ENCODE measurements at places on chromosomes 3 and 15.

GRCh38 chr15:33910741-33911140 lies 57.6 kb upstream of the CHRM5 start:
- no peak for DNase-seq

GRCh38 chr15:68411735-68412134 lies 20.2 kb downstream of the ITGA11 start:
- no peak for DNase-seq

GRCh38 chr15:50803479-50804180 lies 38.1 kb upstream of the SPPL2A start:
- no peak for DNase-seq

DNA sequence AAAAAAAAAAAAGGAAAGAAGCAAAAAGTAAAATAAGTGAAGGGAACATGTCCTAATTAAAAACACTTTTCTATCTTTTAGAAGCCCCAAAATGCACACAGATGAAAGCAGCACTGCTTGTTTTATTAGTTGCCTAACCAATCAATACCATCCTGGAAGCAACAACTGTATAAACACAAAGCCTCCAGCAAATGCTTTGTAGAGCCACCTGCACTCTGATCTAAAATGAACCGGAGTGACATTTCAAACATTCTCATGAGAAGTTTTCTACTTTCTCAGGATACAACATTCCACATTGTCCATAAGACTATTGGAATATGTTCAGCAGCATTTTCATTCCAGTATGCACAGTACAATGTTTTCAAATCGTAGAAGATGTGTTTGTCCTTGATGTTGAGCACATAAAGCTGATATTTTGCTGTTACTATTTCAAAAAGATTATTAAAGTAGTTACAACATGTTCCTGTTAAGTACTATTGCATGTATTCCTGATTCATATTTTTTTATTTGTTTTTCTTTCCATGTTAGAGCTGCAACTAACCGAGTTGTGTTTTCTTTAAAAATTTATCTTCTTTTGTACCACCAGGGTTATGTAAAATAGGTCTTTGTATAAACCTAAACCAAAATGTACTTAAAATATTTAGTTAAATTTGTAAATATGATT lies 50.3 kb upstream of the PLSCR5 start:
- no peak for DNase-seq

GRCh38 chr3:149252272-149252671 lies 30.6 kb upstream of the CP start:
- DNase-seq, result no peak

DNA sequence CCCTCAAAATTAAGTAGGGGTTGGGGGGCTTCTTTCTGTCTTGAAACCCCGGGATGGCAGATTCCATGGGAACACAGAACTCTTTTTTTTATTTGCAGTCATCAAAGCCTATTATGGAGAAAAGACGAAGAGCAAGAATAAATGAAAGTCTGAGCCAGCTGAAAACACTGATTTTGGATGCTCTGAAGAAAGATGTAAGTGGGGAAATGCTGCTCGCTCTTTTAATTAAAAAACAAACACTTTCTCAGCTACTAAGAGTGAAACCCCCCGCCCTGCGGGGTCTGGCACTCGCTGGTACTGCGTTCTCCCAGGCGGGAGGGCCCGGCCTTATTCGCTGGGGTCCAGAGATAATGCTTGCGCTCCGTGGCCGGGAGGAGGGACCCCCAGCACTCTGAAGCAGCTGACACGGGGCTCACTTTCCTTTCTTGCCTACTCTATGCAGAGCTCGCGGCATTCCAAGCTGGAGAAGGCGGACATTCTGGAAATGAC lies 615 bp downstream of the HES1 start:
- DNase-seq, result no peak

- DNase-seq, result peak; percentile 65
These were observed 2.0 kb upstream of the TOPBP1 start for GRCh38 chr3:133663569-133664313.

GRCh38 chr3:12150112-12150511 lies 8.6 kb downstream of the TIMP4 start:
- DNase-seq, result no peak

GRCh38 chr3:184806567-184807271 lies 5.2 kb upstream of the VPS8 start:
- DNase-seq, result no peak

DNA sequence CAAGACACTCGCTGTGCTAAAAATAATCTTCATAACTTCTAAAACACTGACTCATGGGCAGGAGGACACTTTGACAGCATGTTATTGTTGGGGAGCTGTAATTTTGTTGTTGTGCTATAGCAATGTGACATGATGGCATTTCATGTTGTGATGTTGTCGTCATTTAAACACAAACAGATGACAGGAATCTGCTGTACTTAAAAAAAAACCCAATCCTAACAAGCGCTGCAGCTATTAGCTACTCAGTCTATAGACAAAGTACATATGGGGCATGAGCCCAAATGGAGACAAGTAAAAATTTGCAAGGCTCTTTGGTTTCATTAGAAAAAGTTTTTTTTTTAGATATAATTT lies 828 bp upstream of the ATOSA start:
- DNase-seq, result no peak

GRCh38 chr15:87871258-87871681 lies 385.3 kb downstream of the NTRK3 start:
- no peak for DNase-seq

DNA sequence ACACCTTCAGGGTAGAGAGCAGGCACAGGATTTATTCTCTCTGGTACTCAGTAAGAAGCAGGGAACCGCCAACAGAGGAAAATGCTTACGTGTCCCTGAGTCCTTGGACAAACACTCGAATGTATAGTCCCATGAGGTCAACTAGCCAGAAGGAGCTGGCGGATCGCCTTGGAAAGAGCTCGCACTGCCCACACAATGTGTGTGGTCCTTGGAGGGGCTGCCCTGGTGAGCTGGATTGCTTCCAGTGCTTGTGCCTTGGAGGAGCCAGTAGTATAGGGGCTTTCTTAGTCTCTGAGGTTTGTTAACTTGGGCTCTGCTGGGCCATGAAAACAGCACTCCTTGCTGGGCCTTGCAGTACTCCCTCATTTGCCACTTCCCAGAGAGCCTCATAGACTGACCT lies 40.7 kb upstream of the VILL start:
- DNase-seq, result no peak

DNA sequence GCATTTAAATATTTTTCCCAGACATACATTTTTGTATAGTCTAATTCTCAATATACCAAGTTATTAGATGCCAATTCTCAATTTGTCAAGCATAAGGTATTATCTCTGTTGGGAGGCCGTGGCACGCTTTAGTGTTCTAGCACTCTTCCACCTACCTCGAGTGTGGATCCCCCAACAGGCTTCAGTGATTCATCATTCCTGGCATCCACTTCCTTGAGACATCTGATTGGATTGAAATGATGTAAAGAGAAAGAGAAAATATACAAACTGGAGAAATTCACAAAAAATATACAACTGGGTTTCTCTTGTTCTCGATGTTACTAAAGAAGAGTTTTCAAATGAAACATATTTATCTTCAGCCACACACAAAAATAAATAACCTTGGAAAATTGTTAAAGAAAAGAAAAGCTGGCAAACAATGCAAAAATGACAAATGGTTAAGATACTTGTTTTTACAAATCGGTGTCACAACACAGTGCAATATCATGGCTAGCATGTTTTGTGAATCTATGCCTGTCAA lies 218.0 kb upstream of the CDIN1 start:
- DNase-seq, result no peak

DNA sequence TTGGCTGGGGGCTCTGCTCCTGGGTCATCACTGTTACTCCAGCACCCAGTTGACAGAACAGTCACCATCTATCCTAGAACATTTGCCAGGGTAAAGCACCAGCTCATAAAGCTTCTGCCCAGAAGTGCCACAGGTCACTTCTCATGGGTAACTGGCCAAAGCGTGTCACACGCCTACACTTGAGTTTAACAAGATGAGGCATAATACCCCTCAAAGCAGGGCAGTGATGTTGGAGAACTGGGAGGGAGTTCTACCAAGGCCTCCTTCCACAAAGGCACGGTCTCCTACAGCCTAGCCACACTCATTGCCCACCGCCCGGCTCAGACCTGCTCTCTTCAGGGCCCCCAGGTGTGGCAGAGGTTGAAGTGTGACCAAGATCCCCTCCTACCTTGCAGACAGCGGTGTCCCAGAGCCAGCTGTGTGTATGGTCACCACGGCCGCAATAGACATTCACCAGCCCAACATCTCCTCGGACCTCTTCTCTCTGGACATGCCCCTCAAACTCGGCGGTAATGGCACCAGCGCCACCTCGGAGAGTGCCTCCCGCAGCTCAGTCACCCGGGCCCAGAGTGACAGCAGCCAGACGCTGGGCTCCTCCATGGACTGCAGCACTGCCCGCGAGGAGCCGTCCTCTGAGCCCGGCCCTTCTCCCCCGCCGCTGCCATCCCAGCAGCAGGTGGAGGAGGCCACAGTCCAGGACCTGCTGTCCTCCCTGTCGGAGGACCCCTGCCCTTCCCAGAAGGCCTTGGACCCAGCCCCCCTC lies 107.7 kb downstream of the ETFA start:
- DNase-seq, result no peak

- DNase-seq, result no peak
These were observed 66.7 kb downstream of the ARHGAP31 start for GRCh38 chr3:119360736-119361462.

GRCh38 chr3:46368569-46368968 lies 2.2 kb upstream of the CCR5 start:
- peak; percentile 34 for DNase-seq

GRCh38 chr3:58581328-58582091 lies 4.3 kb upstream of the FAM107A start:
- DNase-seq, result peak; percentile 63

DNA sequence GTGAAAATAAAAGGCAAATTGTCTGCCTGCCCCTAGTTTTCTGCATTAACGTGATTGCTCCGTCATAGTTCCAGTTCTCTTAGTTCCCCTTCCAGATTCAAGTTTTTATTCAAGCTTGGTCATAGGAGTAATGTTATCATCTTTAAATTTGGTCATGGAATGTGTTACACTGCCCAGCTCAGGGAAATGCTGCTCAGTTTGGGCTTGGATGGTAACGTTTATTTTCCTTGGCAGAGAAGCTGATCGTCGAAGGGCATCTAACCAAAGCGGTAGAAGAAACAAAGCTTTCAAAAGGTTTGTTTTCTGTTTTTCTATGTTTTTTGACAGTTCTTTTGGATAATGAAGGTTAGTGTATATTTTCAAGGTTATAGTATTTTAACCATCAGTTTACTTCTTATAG lies 118.4 kb upstream of the FLNB start:
- DNase-seq, result no peak

DNA sequence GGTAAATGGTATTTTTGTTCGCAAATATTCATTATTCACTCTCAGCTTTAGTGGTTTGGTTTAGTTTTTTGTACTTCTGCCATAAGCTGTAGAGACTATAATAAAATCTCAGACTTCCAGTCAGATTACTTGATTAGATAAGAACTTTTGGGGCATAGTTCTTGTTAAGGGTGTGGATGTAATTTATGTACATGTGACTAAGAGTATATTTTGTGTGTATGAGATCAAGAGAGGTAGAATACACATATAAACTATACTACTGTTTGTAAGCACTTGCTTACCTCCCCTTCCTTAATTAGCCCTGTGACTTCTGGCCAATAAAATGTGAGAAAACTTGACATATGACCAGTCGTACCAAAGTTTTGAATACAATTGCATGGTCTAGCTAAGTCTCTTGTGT lies 12.0 kb downstream of the CNTN3 start:
- DNase-seq, result no peak

DNA sequence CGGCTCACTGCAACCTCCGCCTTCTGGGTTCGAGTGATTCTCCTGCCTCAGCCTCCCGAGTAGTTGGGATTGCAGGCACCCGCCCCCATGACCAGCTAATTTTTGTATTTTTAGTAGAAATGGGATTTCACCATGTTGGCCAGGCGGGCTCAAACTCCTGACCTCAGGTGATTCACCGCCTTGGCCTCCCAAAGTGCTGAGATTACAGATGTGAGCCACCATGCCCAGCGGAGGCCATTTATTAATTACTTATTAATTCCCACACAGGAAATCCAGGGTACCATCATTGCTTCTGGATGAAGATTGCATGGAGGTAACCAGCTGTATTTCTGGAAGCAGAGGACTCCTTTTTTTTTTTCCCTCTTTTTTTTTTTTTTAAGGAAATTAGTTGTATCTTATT lies 37.8 kb downstream of the MAP4 start:
- DNase-seq, result no peak

DNA sequence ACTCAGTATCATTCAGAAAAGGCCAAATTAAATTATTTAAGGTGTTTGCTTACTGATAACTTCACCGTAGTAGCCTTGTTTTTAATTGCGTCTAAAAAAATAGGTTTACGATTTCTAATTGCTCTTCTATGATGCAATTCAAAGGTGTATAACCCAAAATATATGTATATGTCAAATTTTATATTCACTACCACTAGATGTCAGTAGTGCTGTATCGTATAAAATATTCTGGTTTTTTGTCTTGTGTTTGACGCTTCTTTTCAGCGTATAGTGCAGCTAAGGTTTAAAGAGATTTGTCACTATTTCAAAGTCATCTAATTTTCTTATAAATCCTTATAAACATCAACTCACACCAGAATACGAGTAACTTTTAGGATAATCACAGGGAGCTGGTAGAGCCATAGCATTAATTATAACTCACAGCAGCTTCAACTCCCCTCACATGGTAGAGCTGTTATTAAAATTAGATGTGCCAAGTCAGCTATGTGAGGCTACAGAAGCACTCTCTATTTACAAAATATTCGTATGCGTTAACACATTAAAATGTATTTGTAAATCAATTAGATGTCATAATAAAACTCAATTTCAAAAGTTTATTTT lies 3.5 kb downstream of the PFN2 start:
- peak; percentile 54 for DNase-seq

- DNase-seq, result no peak
These were observed 55.9 kb upstream of the RARB start for GRCh38 chr3:25372167-25372566.

DNA sequence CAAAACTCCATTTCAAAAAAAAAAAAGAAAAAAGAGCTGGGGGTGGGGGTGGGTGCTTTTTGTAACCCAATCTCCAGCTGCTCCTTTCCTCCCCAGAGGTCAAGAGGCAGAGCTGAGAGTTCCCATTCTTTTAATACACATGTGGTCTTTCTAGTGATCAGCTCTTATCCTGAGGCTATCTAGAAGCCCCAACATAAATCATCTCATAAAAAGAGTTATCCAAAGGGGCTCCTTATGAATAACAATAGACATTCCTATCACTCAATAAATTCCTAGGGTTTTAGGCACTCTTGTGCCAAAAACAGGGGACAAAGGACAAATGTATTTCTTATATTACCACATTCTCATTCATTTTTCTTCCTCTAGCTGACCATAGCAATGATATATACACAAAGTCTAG lies 25.1 kb upstream of the GAP43 start:
- no peak for DNase-seq

GRCh38 chr3:185781759-185782158 lies 43.1 kb downstream of the IGF2BP2 start:
- no peak for DNase-seq
